ENCODE measurements at places on chromosomes 2 and 18.

GRCh38 chr2:6139142-6139541, 447.0 kb downstream of the SOX11 start:
- no peak for DNase-seq

GRCh38 chr2:178865146-178865936, 58.1 kb upstream of the TTN start:
- no peak for DNase-seq

- no peak for DNase-seq
Measured at GRCh38 chr2:121043827-121044222, 241.2 kb downstream of the TFCP2L1 start.

GRCh38 chr18:48740068-48740440, 201.2 kb downstream of the CTIF start:
- DNase-seq: no peak

GRCh38 chr2:46181789-46182530, 115.2 kb upstream of the EPAS1 start:
- no peak for DNase-seq

DNA sequence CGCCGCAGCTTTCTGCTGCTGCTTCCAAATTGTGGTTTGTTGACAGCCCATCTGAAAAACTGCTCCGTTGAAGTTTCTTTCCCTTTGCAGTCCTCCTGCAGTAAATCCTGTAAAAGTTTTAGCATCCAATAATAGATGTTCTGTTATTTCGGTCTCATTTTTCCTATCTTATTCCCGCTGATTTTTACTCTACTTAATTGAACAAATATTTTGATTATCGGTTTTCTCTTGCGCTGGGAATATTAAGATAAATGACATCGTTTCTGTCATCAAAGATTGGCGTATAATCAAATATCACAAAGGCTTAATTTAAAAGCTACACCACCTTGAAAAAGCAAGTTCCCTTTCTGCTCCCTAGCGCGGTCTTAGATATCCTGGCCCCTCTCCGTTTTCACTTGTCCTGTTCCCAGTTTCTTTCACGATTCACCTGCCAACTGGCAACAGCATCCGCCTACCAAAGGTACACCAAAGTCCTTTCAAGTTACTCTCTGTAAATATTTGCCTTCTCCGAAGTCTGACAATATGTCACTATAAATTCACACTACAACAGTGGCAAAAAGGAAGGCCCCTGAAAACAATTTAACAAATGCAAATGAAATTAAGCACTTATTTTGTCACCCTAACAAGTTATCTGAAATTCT, 1.0 kb upstream of the STRN start:
- no peak for DNase-seq

GRCh38 chr18:3624935-3625741, 175.2 kb downstream of the TGIF1 start:
- peak; percentile 64 for DNase-seq

- DNase-seq: no peak
Measured at GRCh38 chr18:36887864-36888263, 58.9 kb downstream of the KIAA1328 start.

GRCh38 chr18:69494841-69495240, 94.2 kb downstream of the DOK6 start:
- DNase-seq: no peak

GRCh38 chr2:155830817-155831579, 501.5 kb downstream of the NR4A2 start:
- no peak for DNase-seq

DNA sequence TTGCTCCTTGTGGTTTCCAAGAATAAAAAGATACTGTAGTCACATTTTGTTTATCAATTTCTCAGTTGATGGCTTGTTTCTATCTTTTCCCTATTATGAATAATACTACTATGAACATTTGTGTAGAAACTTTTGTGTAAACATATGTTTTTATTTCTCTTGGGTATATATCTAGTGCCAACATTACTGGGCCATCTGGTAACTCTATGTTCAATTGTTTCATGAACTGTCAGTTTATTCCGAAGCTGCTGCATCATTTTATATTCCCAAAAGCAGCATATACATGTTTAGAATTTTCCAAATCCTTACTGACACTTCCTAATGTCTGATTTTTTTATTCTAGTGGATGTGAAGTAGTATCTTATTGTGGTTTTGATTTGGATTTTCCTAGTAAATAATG, 737.6 kb upstream of the TMEFF2 start:
- no peak for DNase-seq

GRCh38 chr2:237501892-237502513, 15.0 kb downstream of the MLPH start:
- no peak for DNase-seq

DNA sequence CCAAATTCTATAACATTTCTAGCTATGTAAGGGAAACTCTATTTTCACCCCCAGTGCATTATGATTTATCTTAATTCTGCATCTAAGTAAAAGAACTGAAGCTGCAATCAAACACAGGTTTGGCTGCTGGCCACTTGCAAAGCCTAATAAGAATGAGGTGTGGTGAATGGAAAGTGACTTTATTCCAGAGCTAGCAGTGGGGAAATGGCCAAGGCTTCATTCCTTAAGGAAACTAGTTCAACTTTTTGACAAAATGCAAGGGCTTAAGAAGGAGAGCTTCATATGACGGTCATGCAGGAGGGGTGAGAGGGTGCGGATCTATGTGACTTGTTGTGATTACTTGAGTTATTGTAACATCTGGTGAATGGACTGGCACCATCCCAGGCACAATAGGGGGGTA, 1802.0 kb downstream of the SUCLG1 start:
- no peak for DNase-seq

GRCh38 chr2:216508229-216508628, 9.6 kb downstream of the RPL37A start:
- no peak for DNase-seq

DNA sequence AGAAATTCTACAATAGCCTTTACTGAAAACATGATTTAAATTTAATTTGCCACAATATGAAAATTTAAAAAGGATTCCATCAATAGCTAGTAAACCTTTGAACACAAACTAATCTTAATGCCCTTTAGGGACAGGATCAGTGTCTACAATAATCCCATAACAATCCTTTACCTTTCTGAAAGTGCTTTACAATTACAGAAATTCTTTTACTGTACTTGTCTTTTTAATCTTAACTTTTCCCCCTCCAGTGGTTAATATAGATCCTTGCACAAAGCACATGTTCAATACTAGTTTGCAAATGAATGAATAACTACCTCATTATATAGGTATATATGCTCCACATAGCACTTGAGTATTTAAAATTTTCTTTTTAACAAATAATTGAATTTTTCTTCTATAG, 122.6 kb downstream of the PLEKHA3 start:
- no peak for DNase-seq

DNA sequence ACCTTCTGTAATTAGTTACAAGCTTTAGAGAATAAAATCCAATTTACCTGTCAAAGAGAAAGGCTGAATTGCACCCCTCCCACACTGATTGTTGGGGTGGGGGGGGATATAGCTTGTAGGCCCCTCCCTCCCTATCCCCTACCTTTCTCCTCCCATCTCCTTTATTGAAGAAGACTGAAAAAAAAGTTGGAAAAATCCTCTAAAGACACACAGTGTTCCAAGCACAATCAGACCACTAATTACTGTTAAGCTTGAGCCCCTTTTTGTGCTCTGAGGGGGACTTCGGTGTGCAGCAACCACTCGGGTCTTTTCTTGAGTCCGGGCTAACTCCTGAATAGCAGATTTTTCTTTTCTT, 43.0 kb upstream of the FZD5 start:
- DNase-seq: no peak

GRCh38 chr18:46910856-46911255, 6.5 kb downstream of the PIAS2 start:
- no peak for DNase-seq

GRCh38 chr18:67615876-67616275, 99.4 kb upstream of the DSEL start:
- no peak for DNase-seq

DNA sequence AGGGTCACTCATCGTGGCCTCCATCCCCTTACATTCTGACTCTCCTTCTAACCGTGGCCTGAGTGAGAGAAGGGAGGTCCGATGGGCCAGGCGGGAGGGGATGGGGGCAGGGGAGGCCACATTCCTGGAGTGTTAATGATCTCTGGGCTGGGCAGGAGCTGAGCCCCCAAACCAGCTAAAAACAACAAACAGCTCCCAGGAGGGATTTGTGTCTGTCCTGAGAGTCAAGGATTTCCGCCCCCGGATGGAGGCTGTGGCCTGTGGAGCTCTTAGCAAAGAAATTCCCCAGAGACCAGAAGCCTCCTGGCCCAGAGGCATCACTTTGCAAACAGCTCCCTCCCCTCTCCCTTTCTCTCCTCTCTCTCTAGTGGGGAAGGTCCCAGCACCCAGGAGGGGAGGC, 23.5 kb downstream of the EMX1 start:
- no peak for DNase-seq
